ENCODE measurements at places on chromosomes 12 and 14.

- no peak for DNase-seq
These were observed 4.9 kb downstream of the VSX2 start for GRCh38 chr14:74244115-74244514.

- no peak for DNase-seq
These were observed 1126.0 kb downstream of the AACS start for GRCh38 chr12:126191031-126191891.

GRCh38 chr14:22509036-22509709, 79.9 kb downstream of the DAD1 start:
- DNase-seq: no peak

- DNase-seq: no peak
These were observed 23.7 kb downstream of the ATF1 start for GRCh38 chr12:50787618-50788017.

DNA sequence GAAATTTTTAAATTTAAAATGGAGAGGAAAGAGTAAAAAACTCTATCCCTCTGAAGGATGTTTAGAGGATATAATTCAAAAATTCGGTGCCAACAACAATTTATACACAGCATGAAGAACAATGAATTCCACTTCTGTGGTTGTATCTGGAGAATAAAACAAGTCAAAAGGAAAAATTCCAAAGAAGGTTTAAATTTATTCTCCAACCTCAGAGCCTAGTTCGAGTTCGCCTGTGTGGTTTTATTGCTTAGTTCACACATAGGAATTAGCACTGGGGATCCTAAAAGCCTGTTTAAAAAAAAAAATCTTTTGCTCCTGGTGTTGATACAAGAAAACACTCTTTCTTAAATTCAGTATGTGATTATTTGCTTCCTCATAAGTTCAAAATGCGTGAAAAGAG, 79.2 kb downstream of the LLPH start:
- no peak for DNase-seq

DNA sequence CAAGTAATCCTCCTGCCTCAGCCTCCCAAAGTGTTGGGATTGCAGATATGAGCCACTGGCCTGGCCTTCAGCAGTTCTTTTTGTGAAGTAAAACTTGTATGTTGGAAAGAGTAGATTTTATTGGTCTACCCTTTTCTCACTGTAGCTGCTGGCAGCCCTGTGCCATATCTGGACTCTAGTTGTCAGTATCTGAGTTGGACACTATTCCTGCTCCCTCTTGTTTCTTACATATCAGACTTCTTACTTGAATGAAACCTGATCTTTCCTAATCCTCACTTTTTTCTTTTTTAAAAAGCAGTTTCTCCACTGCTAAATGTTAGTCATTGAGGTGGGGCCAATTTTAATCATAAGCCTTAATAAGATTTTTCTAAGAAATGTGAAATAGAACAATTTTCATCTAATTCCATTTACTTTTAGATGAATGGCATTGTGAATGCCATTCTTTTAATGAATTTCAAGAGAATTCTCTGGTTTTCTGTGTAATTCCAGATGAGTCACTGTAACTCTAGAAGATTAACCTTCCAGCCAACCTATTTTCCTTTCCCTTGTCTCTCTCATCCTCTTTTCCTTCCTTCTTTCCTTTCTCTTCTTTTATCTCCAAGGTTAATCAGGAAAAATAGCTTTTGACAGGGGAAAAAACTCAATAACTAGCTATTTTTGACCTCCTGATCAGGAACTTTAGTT, 88.7 kb downstream of the APAF1 start:
- DNase-seq: no peak

- no peak for DNase-seq
These were observed 23.3 kb downstream of the STXBP6 start for GRCh38 chr14:25026476-25027137.

GRCh38 chr14:56666294-56666693, 86.7 kb downstream of the TMEM260 start:
- no peak for DNase-seq

DNA sequence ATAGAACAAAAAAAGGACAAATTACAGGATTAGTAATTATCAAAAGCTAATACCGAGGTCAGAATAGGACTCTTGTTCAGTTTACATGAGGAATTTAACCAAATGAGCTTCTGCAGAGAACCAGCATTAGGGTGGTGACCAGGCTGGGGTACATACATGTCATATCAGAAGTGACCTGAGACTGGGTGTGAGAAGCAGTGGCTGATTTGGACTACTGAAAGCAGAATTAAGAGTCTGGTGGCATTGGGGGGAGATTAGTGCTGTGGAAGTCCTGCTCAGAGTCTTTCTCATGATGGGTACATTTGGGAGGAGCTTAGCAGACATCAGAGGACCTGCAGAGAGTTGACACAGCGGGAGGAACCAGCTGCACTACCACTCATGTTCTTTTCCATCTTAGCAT, 21.7 kb downstream of the TRAF3 start:
- DNase-seq: no peak

DNA sequence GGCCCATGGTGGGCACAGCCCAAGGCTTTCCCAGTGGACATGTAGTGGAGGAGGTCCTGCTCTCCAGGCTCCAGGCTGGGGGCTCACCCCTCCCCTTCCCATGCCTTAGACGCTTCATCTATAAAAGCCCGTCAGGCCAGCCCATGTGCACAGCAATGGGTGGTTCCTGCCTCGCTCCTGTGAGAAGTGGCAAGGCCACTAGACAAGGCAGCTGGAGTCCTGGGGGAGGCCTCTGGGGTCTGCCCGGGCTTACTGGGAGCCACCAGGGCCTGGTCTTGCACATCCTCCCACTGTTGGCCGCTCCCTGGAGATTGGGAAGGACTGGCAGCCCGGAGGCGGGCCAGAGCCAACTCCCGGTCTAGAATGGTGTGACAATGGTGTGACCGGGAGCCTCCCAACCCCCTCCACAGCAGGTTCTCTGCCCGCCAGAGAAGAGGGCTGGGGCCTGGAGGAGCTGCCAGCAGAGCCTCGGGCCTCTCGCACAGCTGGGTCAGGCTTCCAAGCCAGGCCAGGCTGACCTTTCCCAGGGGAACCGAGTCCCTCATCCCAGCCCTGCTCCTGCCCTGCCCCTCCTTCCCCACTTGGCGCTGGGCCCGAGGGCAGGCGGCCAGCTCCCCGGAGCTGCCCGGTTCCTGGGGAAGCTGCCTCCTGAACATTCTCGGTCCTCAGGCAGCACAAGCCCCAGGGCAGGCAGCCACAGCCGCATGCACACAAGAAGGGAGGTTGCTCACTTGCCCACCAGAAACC, 97.9 kb downstream of the RFLNA start:
- no peak for DNase-seq

GRCh38 chr14:104883681-104884361, 18.8 kb downstream of the CEP170B start:
- no peak for DNase-seq

GRCh38 chr12:121439715-121440114, 39.8 kb downstream of the RNF34 start:
- DNase-seq: no peak

- DNase-seq: no peak
These were observed 162.0 kb upstream of the TMCC3 start for GRCh38 chr12:94812345-94812744.

DNA sequence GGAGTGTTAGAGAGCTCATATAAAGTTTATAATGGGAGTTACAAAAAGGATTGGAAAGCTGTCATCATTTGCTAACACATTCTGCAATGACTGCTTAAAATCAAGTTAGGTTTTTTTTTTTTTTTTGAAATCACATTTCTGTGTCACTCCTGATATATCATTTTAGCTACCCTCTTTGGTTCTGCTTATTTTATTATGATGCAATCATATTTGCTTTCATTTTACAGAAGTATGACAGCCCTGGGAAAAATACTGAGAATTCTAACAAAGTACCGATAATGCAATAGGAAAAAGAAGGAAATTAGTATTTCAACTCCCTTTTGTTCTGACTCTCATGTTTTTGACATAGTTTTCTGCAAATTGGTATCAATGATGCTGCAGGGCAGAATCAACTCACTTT, 71.6 kb upstream of the MDGA2 start:
- no peak for DNase-seq

GRCh38 chr14:96686126-96686525, 111.1 kb upstream of the VRK1 start:
- DNase-seq: no peak

DNA sequence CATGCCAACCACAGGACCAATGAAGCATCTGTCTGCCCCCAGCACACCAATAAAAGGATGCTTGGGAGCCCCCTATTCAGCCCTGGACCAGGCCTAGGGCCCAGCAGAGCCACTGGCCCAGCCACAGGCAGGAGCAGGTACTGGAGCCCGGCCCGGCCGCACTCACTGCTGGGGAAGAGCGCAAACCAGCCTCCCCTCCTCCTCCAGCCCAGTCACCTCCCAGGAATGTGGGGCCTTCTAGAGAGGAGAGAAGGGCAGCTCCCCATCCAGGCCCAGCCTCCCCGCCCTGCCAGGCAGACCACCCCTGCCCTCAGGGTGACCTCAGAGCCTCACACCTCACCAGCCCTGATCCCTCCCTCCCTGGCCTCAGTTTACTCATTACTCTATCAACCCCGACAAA, 56.2 kb downstream of the CCNK start:
- DNase-seq: no peak

DNA sequence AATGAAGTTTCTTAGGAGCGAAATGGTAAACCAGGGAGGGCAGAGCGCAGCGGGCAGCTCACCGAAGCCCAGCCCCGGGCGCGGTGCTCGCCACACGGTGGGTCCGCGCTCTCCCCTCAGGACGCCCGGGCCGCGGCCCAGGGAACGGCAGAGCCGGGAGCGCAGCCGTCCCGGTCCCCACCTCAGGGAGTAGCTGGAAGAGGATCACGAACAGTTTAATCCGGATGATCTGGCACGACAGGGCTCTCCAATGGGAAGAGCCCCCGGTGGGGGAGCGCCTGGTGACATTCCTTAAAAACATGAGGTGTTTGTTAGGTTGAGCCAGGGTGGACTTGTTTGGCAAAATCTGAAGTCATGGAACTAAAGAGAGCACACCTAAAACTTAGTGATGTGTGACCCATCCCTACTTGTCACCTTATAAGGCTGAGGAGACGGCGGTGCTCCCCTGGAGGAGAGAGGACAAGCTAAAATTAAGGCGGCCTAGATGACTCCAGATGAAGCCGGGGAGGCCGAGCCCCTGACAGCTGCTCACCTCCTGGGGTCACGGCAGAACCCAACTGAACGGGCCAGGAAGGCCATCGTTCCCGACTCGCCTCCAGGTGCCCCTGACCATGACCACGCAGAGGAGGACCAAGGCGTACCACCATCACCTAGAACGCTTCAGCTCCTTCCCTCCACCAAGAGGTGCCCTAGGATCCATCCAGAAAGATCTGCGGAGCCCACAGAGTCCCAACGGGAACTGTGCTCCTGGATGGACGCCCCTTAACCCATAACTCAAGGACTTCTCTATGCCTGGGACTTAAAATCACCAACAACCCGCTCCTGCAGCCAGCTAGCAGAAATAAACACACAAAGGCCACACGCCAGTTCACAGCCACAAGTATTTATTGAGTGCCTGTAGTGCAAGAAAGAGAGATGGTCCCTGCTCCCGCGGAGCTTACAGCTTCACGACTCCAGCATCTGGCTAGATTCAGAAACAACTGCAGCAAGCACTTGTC, 866 bp upstream of the PITPNM2 start:
- no peak for DNase-seq

DNA sequence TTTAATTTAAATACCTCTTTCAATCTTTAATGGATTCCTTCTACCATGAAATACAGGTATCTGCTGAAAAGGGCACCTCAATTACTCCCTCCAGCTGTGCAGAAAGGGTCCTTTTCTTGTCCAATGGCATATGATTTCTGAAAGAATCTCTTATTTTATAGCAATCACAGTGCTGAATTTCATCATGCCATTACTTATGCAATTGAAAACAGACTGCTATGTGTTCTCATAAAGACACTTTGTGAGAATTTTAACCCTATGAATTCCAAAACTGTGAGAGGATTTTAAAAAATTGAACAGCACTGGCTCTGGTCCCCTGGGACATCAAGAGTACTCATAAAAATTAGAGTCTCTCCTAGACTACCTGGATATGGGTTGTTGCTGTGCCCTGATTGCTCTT, 45.9 kb upstream of the CNOT2 start:
- DNase-seq: no peak

- no peak for DNase-seq
These were observed 123.3 kb downstream of the SSPN start for GRCh38 chr12:26318661-26319068.

DNA sequence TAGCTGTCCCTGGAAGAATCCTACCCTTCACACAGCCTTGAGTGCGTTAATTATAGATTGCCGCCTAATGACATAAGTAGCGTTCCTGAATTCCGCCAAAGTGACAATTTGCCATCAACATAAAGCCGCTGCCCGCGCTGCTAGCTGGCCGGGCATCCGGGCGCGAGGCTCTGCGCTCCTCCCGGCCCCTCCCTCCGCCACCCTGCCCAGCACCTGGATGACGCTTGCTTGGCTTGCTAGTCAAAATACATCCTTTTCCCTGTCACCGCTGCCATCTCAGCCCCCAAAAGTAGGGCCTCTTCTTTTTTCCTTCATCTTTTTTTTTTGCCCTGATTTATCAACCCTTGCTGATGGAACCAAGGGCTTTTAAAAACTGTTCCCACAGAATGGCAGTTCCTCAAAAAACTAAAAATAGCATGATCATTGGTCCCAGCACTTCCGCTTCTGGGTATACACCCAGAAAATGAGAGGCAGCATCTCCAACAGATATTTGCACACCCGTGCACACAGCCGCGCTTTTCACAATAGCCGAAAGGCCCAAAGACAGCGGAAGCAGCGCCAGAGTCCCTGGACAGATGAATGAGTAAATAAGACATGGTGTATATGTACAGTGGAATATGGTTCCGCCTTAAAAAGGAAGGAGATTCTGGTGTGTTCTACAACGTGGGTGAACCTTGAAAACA, 235.2 kb downstream of the BCL11B start:
- DNase-seq: no peak

- DNase-seq: no peak
These were observed 16.3 kb upstream of the NAV3 start for GRCh38 chr12:77814386-77814785.

DNA sequence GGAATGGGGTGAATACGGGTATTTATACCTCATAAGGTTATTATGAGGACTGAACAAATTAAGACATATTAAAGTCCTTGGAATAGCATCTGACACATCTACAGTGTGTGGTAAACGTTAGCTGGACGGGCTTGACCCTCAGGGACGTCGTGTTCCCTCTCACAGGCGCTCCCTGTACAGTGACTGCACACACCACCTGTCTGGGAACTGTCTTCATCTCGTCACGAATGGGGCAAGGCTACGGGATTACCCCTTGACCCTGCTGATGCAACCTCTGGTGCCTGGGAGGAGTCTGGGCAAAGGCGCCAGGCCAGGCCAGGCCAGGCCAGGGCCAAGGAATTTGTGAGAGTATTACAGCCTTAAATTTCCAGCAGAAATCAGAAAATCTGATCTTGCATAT, 191.1 kb downstream of the CALM1 start:
- DNase-seq: no peak

- DNase-seq: no peak
These were observed 99.9 kb downstream of the ST8SIA1 start for GRCh38 chr12:22234561-22234960.

DNA sequence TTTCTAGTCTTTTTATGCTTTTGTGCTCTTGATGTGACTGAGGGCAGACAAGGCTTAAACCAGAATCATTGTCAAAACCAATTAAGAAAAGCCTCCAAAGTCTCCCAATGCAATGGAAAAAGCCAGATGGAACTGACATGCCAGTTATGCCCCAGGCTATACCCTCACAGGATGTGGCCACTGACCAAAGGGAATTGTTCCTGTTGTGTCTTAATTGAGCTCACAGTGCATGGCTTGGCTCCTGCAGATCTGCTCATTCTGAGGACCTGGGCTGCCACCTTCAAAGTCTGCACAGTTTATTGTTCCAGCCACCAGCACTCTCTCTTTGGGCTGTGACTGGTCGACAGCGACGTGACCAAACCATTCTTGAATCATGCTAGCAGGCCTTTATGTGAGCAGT, 17.1 kb upstream of the BICD1 start:
- DNase-seq: no peak

- no peak for DNase-seq
These were observed 85.8 kb upstream of the BCAT1 start for GRCh38 chr12:25034676-25035075.
